Lung microvascular endothelial cell (primary cell): ENCODE measurements at places on chromosomes 7 and 10. TPM values are rescaled to one million over a fixed set of nuclear protein-coding genes. Genes with fewer than 3 reads are reported as not detected.

MYOZ1 gene
- not detected in 2 replicates for total RNA-seq

IRF5 gene
- total RNA-seq, result under 0.01 TPM in 1 of 2 replicates, not detected in the other

WEE2 gene
- total RNA-seq, result under 0.01 TPM in 2 replicates

CYP17A1 gene
- not detected in 2 replicates for total RNA-seq

RTKN2 gene
- total RNA-seq, result under 0.01 TPM in 2 replicates

CLRN3 gene
- 0.20 and 0.22 TPM in 2 replicates for total RNA-seq

DGKB gene
- not detected in 2 replicates for total RNA-seq

DNA sequence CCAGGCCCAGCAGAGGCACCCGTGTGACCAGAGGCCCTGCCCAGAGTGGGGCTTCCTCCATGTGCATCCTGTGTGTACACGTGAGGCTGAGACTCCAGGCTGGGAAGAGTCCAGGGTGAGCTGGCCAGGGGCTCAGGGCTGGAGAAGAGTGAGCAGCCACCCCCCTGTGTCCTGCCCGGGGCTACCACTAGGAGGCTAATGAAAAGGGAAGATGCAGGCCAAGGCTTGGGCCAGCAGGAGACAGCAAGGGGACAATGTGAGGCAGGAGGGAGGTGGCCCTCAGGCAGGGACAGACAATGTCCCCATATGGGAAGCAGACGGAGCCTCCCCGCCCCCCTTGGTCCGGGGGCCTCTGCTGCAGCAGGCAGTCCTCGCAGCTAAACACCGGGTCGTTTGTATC, 102.0 kb downstream of the HIF1AN start:
- DNase-seq, result peak; percentile 28

DNA sequence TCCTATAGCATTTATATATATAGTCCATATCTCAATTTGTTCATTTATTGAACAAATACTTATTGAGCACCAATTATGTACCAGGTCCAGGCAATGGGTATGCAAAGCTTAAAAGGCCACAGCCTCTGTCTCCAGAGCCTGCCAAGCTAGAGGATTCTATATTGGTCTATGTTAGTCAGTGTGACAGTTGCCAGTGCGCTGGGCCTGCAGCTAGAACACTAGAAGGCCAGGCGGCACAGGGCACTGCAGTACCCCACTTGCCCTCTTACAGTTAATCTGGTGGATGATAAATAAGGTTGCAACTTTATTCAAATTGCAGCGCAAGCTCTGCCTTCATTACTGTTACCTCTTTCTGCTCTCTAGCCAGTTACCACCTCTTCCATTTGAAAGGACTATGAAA, 68.8 kb downstream of the PPP1R3C start:
- DNase-seq, result no peak

GRCh38 chr10:75098902-75099673, 12.4 kb upstream of the SAMD8 start:
- no peak for DNase-seq

DNA sequence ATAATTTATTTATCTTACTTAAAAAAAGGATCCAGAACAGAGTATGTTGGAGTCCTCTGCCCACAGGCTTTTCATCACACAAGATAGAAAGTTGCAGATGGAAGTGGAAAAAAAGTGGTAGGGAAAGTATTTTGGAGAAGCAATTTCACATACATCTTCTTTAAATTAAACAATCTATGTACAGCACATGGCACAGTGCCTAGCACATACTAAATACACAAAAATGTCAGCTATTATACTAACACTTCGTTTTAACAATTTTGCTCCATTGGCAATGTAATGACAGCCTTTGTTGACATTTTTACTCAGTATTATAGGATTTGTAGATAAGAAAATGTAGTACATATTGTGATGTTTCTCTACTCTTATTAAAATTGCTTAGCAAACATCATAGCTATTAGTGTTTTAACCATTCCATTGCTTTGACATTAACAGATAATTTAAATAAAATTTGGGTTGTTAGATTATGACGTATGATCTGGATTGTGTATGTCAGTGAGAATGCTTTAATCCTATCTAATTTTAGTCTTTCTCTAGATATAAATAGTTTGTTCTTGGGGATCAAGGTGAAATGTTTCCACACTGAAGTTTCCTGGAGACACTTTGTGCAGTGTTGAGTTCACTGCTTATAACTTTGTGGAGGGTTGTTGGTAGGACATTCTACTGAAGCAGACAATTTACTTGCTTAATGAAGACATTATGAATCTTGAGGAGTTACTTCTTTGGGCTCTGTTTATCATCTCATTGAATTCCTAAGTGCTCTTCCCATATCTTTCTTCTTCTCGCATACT, 202.8 kb upstream of the DKK1 start:
- no peak for DNase-seq

DNA sequence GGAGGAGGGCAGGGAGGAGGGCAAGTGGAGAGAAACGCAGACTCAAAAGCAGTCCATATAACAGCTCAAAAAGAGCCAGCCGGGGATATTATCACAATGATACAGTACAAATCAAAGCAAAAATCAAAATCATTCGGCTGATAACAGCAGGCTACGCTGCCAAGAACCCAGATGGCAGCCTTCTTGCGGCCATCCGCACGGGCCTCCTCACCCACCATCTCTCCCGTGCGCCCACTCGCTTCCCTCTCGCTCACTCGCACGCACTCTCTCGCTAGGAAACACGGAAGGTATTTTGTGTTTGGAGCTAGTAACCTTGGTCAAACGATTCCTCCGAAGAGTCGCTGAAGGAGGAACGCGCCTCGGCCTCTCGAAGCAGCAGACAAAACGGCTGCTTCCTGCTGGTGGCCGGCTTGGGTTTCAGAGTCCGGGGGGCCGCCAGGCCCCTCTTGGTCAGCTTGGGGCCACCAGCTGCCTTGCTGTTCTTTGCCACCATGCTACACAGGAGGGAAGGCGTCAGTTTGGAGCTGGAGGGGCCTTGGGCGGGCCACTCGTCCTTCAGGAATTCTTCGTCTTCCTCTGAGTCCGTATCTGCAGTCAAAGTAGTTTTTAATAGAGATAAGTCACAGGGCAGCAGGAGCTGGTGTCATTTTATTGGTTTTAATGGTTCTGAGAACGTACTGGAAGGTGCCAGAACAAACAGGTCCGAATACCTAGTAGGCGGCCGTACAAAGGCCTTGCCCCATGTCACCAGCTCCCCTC, 68.9 kb downstream of the SLC29A4 start:
- DNase-seq, result no peak

DNA sequence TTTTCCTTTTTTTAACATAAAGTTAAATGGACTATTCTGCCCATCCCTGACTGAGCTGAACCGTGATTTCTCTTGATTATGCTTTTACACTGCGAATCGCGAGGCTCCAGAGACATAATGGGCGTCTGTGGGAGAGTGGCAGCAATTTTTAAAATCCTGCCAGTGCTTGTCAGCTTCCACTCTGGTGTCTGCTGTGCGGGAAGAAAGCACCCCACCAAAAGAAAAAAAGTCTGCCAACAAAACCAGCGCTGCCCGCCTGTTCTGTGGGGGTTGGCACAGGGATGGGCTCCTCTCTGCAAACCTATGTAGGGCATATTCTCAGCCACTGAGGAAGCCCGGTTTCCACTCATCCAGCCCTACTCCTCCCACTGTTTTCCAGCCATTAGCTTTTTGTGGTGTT, 592.3 kb upstream of the GALNT17 start:
- DNase-seq, result no peak

GRCh38 chr10:69669409-69669808, 39.4 kb downstream of the FAM241B start:
- DNase-seq, result no peak

GRCh38 chr7:128914566-128915151, 4.2 kb upstream of the KCP start:
- DNase-seq, result no peak

GRCh38 chr7:130894146-130894908, 160.3 kb upstream of the KLF14 start:
- peak; percentile 72 for DNase-seq

- no peak for DNase-seq
These were observed 154.6 kb downstream of the TPST1 start for GRCh38 chr7:66359656-66360211.

DNA sequence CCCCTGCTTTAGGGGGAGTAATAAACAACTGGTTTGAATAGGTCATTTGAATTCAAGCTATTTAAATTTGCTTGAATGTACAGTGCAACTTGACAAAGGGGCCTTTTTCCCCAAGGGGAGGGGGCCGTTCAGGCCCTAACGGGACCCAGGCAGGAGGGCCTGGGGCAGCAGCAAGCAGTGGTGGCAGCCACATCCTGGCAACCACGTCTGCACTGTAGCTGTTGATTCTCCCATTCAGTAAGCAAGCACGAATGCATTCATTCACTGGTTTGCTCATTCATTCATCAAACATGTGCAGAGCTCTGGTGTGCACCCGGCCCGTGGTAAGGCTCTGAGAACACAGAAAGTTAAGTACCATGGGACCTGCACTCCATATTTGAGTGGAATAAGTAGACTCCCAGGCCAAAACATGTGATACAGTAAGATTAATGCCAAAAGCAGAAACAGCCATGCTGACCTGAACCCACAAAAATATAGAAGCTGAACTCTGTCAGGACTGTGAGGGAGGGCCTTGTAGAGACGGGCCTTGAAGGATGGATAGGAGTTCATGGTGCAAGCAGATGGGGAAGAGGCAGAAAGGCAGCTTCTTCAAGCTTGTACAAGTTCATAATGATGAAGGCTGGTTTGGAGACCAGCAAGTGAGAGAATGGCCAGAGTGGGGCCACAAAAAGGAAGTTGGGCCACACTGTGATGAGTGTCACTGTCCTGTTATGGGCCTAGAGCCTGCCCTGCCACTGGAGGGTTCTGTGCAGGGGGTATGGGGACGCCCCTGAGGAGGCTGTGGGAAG, 29.3 kb upstream of the C10orf53 start:
- no peak for DNase-seq

GRCh38 chr10:60513281-60513680, 123.6 kb upstream of the ANK3 start:
- DNase-seq, result no peak

DNA sequence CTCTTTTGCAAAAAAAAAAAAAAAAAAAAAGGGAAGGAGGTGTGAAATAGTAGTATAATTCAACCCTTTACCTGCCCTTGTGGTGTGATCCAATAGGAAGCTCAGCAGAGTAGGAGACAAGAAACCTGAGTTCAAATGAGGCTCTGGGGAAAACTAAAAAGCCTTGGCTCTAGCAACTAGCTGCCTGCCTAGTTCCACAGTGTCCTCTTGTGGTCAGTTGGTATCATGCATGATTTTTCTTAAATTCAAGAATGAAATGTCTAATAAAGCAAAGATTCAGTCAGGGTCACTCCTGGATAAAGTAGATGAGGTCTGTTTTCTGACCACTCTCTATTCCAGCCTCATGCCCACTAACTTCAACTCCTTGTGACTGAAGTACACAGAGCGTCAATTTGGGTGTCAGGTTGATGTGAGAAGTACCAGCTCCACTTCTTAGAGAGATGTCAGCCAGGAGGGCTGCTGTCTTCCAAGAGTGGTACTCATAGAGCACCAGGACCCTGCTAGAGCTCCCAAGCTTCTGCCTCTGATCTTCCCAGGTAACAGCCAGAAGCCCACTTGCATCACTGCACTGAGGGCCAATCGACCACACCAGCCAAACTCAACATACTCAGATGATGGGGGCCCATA, 10.5 kb downstream of the LSM5 start:
- peak; percentile 71 for DNase-seq

- DNase-seq, result no peak
These were observed 23.5 kb downstream of the AOC1 start for GRCh38 chr7:150875791-150876190.

GRCh38 chr7:95389516-95389915, 6.7 kb downstream of the PON3 start:
- no peak for DNase-seq

GRCh38 chr7:142200206-142200605, 57.7 kb downstream of the PRSS58 start:
- no peak for DNase-seq

GRCh38 chr7:44290252-44290620, 35.2 kb downstream of the CAMK2B start:
- DNase-seq, result no peak
